Mesenchymal stem cell (in vitro differentiated cells and primary cell): ENCODE measurements at places on chromosomes 2 and 18.

GRCh38 chr2:237726401-237726830, 72.2 kb upstream of the RBM44 start:
- no peaks in the 10 kb centered on the region for H3K27me3 ChIP-seq
- peak; percentile 58 for DNase-seq
- peak overlapping the region; percentile 43 for H3K27ac ChIP-seq
- no peak overlapping the region for H3K4me3 ChIP-seq

DNA sequence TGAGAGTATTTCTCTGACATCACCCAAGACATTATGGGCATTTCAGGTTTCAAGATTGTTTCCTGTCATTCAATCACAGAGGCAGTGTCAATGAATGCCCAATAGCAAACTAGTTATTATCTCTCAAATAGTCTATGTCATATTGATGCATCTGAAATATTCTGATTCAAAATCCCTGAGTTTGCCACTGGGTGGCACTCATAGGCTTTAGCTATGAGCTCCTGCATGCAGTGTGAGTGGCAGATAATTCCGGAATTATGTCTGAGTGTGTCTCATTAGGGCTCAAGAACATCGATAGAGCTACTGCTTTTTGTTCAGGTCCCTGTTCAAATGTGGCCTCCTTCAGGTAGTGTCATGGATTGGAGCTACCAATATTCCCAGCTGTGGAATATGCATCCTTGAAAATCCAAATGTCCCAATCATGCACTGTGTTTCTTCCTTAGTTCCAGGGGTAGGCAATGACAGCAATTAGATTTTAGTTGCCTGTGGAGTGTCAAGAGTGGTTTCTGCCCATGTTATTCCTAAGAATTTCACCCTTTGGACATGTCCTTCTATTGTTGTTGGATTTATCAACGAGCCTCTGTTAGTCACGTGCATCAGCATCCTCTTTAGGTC, 7.8 kb upstream of the OR6B3 start:
- H3K4me1 ChIP-seq: no peaks in the 10 kb centered on the region
- H3K27ac ChIP-seq: no peak overlapping the region
- no peak overlapping the region for H3K4me3 ChIP-seq
- peak; percentile 60 for DNase-seq
- H3K27me3 ChIP-seq: peaks cover 4% of the 10 kb centered on the region

DNA sequence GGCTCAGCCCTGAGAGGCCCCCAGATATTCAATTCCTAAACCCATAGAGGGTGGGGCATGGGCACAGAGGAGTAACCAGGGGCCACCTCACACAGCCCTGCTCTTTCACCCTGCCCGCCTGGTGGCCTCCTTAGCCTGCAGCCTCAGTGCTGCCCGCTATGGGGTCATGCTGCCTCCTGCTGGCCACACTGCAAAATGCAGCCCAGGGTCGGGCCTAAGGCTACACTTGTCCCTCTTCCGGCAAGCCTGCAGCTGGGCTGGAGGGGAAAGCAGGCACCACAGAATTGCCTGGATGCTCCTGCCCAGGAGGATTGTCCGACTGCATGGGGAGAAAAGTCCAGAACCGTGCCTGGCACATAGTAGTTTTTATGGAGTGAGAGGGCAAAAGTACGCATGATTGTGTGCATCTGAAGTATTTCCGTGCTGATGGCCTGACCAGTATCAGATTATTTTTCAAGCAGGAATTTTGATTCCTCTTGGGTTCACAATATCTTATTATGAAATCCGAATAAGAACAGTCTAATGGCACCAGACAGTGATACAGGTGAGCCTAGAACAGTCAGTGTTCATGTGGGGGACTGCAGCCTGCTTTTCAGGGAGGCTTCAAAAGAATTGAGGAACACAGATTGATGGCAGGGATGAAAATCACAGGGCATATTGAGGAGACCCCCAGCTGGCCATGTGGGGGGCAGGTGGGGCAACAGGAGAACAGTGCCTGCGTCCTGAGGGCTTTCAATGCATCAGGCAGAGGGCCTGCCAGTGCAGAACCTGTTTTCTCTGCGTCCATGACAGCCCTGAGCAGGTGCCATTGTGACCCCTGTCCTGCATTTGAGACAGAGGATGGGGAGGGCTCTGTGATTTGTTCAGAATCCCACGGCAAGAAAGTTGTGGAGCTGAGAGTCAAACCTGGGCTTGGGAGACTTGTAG, 51.2 kb upstream of the ALPP start:
- DNase-seq: peak; percentile 67
- no peaks in the 10 kb centered on the region for H3K36me3 ChIP-seq
- no peak overlapping the region for H3K4me3 ChIP-seq
- no peaks in the 10 kb centered on the region for H3K27me3 ChIP-seq

GRCh38 chr2:233674995-233675394, 3.3 kb downstream of the UGT1A9 start:
- no peaks in the 10 kb centered on the region for H3K36me3 ChIP-seq
- DNase-seq: no peak
- H3K4me3 ChIP-seq: no peak overlapping the region
- H3K27me3 ChIP-seq: no peaks in the 10 kb centered on the region
- H3K27ac ChIP-seq: no peak overlapping the region
- no peaks in the 10 kb centered on the region for H3K4me1 ChIP-seq

DNA sequence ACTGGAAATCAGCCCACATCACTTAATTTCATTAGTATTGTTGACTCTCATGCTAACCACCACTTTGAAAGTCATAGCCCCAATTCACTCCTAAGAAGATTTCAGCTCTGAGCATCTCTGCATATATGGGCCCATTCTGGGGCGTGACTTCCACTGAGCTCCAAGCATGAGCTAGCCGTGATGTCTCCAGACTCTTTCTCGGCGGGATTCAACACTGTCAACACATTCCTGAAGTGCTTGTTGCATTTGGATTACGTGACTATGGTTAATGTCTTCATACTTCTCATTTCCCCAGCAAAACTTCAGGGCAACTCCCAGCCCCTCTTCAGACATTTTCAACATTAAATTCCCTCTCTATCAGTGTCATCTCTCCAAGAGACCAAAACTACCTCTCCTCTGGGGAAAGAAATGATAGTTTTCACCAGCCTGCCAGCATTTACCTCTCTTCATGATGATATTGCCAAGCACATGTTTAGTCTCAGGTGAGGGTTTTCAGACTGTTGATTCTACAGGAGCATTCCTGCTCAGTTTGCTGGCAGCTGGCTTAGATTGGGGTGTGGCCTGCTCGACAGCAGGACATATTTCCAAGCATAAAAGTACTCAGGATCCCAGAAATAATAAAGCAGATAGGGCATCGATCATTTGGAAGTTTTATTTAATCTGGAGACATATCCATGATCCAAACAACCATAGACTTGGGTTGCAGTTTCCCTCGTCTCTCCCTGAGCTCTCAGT, 81.7 kb downstream of the FEZ2 start:
- H3K4me3 ChIP-seq: no peak overlapping the region
- peaks cover 5% of the 10 kb centered on the region for H3K4me1 ChIP-seq
- no peaks in the 10 kb centered on the region for H3K27me3 ChIP-seq
- H3K27ac ChIP-seq: peak overlapping the region; percentile 84
- H3K36me3 ChIP-seq: peaks cover 96% of the 10 kb centered on the region

DNA sequence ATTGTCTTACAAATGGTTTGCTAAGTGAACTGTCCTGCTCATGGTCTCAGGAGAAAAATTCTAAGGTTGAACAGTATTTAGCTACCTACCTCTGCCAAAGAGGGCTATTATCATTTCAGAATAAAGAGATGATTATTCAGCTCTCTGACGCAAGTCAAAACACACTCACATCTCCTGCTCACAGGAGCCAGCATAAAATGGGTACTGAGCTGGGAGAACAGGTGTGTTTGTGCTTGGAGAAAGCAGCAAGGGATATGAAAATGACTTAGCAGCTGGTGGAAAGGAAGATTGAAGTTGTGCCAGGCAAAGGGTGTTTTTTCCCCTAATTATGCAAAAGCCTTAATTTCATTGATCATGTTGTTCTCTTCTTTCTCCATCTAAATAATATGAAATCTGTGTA, 47.3 kb upstream of the TANK start:
- H3K27me3 ChIP-seq: no peaks in the 10 kb centered on the region
- no peak overlapping the region for H3K27ac ChIP-seq
- DNase-seq: no peak

DNA sequence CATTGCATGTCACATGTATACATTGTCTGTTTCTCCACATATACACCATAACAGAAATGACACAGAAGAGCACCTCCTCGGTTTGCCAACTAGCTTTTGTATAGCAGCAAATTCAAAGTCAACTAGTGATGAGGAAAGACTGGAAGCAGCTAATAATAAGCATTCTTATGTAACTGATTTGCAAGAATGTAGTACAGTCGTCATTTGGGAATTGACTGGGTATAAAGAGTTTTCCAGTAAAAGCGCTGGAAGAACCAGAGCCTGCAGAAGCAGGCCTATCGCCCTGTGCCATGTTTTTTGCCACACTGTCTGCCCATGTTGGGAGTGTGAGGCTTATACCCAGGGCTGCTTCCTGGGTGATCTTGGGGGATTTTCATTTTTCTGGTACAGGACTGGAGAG, 310.6 kb downstream of the GBX2 start:
- H3K27ac ChIP-seq: no peak overlapping the region
- H3K4me3 ChIP-seq: no peak overlapping the region
- H3K36me3 ChIP-seq: peaks cover 8% of the 10 kb centered on the region
- peaks cover 6% of the 10 kb centered on the region for H3K4me1 ChIP-seq
- H3K27me3 ChIP-seq: no peaks in the 10 kb centered on the region

- H3K4me3 ChIP-seq: no peak overlapping the region
- H3K4me1 ChIP-seq: peaks cover 2% of the 10 kb centered on the region
- peaks cover 12% of the 10 kb centered on the region for H3K36me3 ChIP-seq
- H3K27ac ChIP-seq: no peak overlapping the region
- no peak for DNase-seq
- no peaks in the 10 kb centered on the region for H3K27me3 ChIP-seq
Measured at GRCh38 chr18:8359076-8359475, 250.2 kb upstream of the RAB12 start.

DNA sequence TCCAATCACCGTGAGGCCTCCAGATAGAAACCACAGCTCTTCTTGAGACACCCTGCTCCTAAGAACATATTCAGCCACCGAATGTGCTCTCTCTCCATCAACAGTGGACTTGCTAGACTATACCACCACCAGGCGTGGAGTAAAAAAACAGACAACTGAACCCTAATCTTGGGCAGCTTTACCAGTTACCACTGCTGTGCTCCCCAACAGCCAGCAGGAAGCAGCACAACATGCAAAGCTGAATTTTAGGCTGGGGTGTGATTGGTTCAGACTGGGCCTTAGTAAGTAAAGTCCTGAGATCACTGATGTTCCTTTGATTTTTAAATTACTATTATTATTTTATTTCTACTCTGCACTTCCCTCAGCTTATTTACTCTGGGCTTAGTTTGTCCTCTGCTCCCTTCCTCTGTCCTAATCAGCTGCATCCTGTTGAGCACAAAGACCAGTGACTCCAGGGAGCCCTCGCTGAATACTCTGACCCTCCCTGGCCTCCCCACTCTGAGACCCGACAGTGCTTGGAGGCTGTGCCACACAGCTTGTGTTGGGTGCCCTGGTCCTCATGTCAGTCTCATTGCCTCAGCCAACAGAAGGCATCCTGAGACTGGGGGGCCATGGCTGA, 21.9 kb downstream of the MRPL35 start:
- H3K36me3 ChIP-seq: no peaks in the 10 kb centered on the region
- H3K27me3 ChIP-seq: no peaks in the 10 kb centered on the region
- peak; percentile 26 for DNase-seq

- H3K4me1 ChIP-seq: no peaks in the 10 kb centered on the region
- DNase-seq: no peak
- peaks cover 11% of the 10 kb centered on the region for H3K36me3 ChIP-seq
Measured at GRCh38 chr2:210112871-210113270, 58.3 kb downstream of the KANSL1L start.

DNA sequence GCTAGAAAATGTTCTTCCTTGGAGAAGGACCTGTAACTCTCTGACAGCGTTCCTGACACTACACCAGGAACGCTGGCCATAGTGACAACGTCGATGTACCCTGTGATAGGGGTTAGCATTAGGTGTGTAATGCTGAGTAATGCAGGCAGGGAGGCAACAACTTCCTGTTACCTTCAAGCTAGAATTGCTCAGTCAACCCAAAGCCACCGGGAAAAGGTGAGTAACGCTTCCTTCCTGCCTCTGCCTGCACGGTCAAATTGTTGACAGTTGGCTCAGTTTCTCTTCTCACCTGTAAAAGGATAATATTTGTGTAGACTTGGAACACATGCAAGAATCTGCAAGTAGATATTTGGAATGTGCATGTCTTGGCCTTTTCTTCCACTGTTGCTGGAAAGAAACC, 12.7 kb downstream of the FAM110C start:
- H3K36me3 ChIP-seq: no peaks in the 10 kb centered on the region
- H3K4me3 ChIP-seq: no peak overlapping the region
- no peaks in the 10 kb centered on the region for H3K27me3 ChIP-seq
- no peak overlapping the region for H3K27ac ChIP-seq

GRCh38 chr2:227517724-227518123, 45.8 kb downstream of the AGFG1 start:
- no peak overlapping the region for H3K4me3 ChIP-seq
- DNase-seq: no peak
- H3K27ac ChIP-seq: no peak overlapping the region

GRCh38 chr2:69122271-69122670, 109.3 kb downstream of the ANTXR1 start:
- peaks cover 7% of the 10 kb centered on the region for H3K4me1 ChIP-seq
- peaks cover 38% of the 10 kb centered on the region for H3K36me3 ChIP-seq
- peak; percentile 87 for DNase-seq
- H3K27me3 ChIP-seq: no peaks in the 10 kb centered on the region

- no peaks in the 10 kb centered on the region for H3K4me1 ChIP-seq
- H3K27me3 ChIP-seq: no peaks in the 10 kb centered on the region
- DNase-seq: no peak
- H3K27ac ChIP-seq: no peak overlapping the region
- no peak overlapping the region for H3K4me3 ChIP-seq
Measured at GRCh38 chr2:165655661-165656060, 138.4 kb downstream of the GALNT3 start.

- peak overlapping the region; percentile 67 for H3K27ac ChIP-seq
- no peaks in the 10 kb centered on the region for H3K27me3 ChIP-seq
- H3K4me1 ChIP-seq: peaks cover 7% of the 10 kb centered on the region
- DNase-seq: peak; percentile 78
- H3K36me3 ChIP-seq: no peaks in the 10 kb centered on the region
Measured at GRCh38 chr2:222859786-222860612, 837 bp upstream of the ACSL3 start.

DNA sequence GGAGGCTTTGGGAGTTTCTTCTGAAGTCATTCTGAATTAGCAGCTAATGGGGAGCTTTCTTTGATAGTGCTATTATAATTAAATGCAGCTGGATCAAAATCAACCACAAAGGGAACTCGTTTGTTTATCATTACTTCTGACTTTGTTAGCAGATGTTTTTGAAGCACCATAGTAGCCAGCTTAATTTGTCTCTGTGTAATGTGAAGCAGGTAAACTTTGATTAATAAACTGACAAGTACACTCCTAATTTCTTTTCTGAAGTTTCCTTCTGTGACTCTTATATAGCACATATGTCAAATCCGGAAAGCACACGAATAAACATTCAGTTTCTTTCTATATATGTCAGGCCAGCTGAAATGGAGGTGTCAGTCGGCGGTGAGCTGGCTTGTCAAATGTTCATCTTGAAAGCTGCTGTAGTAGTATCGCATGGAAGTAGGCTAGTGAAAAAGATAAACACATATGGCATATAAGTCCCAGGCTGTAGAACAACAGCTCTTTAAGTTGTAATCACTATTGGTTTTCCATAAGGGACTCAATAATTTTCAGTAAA, 451.9 kb upstream of the ZEB2 start:
- no peak for DNase-seq
- H3K36me3 ChIP-seq: no peaks in the 10 kb centered on the region
- H3K4me1 ChIP-seq: no peaks in the 10 kb centered on the region
- no peak overlapping the region for H3K4me3 ChIP-seq
- no peaks in the 10 kb centered on the region for H3K27me3 ChIP-seq
